Lung (tissue), 17 donors: ENCODE measurements at places on chromosomes 6 and 20. TPM values are rescaled to one million over a fixed set of nuclear protein-coding genes. Genes with fewer than 3 reads are reported as not detected.
A peak's percentile ranks its signal among the peaks of the same experiment; 100 is the strongest.

- no peak for DNase-seq
Measured at GRCh38 chr20:57509665-57510237, 15.2 kb downstream of the CTCFL start.

DNA sequence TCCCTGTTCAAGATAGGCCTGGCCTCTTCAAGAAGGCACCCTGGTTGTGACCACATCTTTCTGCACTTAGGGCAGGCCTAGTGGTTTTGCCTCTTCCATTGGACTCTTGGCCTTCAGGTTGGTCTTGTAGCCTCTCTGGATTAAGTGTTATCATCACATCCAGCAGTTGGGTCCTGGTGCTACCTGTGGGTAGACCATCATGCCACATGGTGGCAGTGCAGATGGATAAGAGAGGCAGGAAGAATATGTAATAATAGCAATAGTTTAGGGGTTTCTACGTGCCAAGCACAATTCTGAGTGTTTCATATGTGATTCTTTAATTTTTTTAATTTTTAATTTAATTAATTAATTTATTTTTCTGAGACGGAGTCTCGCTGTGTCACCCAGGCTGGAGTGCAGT is 28.5 kb upstream of the SNRPB2 start:
- DNase-seq, result no peak

DNA sequence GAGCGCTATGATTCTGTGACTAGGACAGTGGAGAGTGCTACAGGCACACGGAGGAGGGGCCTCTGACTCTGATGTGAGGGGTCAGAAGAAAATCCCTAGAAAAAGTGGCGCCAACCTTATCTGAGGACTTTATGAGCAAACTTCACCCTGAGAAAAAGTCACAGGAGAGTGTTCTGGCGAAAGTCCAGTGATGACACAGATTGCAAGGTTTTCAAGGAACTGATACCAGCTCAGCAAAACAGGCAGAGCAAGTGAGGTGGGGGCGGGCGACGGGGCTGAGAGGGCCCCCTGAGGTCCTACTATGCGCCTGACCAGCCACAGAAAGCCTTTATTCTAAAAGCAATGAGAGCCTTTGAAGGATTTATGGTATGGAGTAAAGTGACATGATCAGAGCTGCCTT is 73.3 kb downstream of the SLC22A23 start:
- DNase-seq, result peak; percentile 56

DNA sequence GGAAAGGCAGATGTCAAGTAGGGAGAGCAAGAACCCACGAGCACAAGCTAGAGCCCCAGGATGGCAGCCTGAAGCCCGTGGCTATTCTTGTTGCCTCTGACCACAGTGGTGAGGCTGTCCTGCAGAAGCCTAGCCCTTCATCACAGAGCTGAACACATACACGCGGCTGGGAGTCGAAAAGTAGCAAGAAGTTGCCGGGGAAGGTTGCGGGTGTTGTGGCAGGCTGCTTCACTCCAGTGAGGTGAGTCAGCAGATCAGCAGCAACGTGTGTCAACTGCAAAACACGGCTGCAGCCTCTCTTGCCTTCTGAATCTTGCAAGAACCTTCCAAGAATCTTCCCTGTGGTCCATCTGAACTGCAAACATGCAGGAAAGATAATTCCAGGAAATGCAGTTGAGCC is 10.6 kb upstream of the STX16 start:
- DNase-seq, result no peak

DNA sequence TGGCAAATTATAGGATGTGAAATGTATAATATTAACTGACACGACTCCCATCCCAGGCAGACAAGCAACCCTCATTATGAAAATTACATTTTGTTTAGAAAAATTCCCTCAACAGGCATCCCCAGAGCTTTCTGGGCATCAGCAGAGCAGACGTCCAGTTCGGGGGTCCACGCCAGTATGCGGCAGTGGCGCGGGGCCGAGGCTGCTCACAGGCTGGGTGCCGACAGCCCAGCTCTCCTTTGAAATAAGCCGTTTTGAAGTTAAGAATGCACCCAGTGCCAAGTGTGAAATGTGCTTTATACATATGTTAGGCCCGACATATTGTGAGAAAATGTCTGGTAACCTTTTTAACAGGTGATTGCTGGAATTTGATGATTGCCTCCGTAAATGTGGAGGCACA is 50.4 kb downstream of the RPP40 start:
- no peak for DNase-seq

- DNase-seq, result no peak
Measured at GRCh38 chr20:24958506-24959385, 9.7 kb downstream of the CST7 start.

The RAET1L gene
- not detected for total RNA-seq

- peak; percentile 67 for DNase-seq
Measured at GRCh38 chr6:32967151-32968091, 973 bp upstream of the BRD2 start.

DNA sequence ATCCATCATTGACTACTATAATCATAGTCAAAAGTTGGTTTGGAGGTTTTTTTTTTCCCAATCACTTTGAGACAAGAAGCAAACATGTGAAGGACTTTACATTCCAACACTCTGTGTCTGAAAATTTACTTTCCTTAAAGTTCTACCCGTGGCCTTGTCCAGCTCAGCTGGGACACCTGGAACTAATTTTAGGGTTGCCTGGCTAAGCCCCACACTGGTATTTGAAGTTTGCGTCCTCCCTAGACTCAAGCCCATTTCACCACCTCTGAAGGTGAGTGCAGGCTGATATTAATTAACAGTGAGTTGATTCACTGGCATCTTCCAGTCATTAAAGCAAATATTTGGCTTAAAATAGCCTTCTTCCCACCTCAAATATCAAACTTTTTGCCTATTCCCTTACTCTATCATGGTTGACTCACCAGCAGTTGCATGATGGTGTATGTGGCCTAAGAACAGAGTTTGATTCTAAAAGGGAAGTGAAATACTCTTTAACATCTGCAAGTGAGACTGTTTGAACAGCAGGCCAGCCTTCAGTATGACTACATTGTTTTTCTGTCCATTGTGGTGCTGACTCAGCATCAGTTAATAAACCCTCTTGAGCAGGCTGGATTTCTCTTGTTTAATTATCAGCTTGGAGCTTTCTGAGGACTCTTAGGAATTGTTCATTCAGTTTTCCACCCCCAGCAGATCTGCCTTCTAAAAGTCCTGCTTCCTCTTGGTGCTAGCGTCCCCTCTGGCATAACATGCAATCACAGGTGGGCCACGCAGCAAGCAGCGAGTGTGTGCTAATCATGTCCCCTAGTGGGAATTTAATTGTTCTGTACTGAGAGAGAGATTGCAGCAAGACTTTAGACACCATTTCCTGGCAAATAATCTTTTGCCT is 1.8 kb upstream of the PRDM1 start:
- DNase-seq, result peak; percentile 47

DNA sequence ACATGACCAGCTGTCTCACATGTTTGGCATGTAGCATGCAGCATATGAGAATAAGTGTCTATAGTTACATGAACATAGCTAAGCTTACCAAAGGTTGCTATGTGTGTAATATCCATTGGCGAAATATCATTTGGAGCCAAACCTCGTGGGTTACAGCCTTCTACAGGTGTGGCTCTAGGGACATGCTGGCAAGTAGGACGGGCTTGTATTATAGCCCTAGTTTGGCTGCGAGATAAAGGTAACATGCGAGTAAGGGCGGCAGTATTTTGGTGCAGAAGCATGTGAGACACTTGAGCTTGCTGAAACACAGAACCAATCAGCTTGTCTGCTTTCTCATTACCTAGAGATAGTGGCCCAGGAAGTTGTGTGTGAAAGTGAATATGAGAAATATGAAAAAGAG is 6.5 kb upstream of the ABHD12 start:
- no peak for DNase-seq

- no peak for DNase-seq
Measured at GRCh38 chr6:99894815-99895214, 99.2 kb downstream of the MCHR2 start.

- DNase-seq, result no peak
Measured at GRCh38 chr6:15349379-15349778, 103.5 kb downstream of the JARID2 start.

DNA sequence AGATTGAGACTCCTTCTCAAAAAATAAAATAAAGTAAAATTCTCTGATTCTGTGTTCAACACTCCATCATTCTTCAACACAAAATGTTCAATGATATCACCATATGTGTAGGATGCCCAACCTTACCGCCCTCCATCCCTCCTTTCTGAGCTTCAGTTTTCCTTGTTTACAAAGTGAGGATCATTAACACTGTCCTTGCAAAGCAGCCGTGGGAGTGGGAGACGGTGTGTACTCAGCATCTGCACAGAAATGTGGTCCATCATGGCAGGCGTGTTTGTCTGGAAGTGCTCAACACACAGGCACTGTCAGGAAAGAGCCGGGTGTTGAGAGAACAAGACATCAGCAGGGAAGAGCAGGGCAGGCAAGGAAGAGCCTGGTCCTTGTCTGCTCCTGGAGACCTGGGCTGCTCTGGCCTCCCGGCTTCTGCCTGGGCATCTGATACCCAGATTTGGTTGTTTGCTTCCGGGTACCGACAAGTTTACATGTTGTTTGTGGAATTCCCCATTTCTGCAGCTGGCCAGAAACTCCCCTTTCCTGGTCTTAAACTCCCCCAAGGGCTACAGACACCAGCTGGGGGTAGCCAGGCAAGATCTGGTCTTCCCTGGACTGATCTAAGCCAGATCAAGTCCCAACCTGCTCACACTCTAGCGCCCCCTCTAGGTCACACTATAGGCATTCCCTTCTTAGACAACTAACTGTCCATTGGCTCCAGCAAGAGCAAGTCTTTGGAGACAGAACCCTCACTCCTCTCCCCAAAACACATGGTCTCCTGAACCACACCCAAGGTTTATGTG is 26.7 kb upstream of the TTPAL start:
- DNase-seq, result no peak
